Stimulated activated CD8-positive, alpha-beta memory T cell treated with anti-CD3 and anti-CD28 coated beads, Interleukin-7, amount 100 ng/mL, for 4 hours (primary cell): ENCODE measurements at places on chromosomes 4 and X.

GRCh38 chrX:48520976-48521352 lies 644 bp upstream of the EBP start:
- DNase-seq, result no peak

DNA sequence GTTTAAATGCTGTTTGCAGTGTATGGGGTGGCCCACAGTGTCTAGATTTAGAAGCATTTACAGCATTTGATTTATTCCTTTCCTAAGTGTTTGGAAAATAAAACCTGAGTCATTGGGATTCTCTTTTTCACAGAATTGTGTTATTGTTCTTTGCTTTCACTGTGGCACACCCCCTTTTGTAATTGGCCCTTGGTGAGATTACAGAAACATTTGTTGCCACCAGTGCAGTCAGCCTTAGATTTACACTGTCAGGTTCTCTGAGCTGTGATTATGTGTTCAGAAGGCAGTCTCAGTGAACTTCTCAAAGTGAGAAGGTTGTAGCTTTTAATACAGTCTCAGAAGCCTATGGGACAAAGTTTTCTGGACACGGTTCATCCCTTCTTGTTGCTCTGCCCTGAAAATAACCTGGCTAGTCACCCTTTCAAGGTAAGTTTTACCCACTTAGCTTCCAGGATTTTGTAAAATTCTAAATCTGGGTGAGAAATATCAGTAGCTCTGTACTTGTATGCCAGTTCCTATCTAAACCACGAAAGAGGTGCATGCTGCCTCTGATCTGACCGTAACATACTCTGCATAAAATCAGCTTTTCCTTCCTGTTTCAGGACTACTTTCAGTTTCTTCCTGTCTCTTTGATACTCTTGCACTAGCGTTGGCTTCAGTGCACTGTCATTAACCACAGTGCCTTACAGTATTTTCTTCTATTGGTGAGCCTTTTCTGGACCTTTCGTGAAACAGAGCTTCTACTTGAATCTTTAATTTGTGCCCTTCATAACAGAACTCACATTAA lies 12.6 kb downstream of the RUFY3 start:
- DNase-seq, result no peak

- DNase-seq, result no peak
Observed at GRCh38 chr4:78704981-78705683, 71.0 kb upstream of the BMP2K start.

- no peak for DNase-seq
Observed at GRCh38 chr4:81828991-81829390, 357.3 kb upstream of the RASGEF1B start.

DNA sequence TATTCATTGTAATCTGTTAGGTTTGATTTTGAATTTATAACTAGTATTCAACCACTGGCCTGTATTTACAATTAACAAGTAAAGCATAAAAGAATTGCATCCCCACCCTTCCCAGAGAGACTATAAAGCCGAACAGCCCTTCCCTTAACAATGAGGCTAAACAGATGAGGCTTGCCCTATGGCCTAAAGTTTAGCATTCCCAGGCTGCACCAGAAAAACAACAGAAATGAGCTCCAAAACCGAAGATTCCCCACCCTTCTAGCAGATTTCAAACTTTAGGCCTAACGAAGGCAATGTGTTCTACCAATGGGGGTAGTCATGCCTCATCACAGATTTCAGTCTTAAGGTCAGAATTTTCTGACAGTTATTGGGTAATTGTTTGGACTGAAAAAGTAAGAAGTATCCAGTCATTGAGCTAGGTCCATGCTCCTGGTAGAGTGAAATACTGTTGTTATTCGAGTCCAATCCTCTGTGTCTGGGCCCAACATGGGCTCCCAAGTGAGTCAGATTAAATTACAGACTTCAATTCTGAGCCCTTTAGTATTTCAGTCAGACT lies 197.6 kb downstream of the ANTXR2 start:
- DNase-seq, result no peak

DNA sequence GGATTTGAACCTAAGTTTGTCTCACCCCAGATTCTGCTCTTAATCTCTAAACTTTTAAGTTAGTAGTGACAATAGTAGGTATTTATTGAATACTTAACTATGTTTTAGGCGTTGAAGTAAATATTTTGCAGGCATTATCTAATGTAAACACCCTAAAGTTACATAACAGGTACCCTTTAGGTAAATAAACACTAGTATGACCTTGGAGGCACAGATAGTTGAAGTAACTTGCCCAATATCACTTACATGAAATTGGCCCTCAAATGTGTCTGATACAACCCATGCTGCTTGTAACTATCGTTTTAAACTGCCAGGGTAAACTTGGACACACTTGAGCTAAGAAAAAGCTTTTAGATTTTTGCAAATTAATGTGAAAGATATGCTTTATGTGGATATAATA lies 3.0 kb downstream of the HPRT1 start:
- no peak for DNase-seq

DNA sequence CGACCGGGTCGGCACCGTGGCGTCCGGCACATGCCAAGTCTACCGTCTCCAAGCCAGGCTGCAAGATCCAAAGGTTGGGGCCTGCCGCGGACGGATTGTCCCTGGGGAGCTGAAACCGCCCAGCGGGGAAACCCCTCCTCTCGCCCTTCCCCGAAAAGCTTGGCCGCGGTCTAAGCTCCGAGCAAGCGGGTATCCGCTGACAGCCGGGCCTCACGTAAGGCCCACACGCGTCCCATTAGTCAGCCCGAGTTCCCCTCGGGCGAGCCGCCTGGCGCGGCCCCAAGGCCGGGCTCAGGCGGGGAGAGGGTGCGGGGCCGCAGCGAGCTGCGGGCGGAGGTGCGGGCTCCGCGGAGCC lies 6.8 kb upstream of the BCOR start:
- DNase-seq, result no peak

DNA sequence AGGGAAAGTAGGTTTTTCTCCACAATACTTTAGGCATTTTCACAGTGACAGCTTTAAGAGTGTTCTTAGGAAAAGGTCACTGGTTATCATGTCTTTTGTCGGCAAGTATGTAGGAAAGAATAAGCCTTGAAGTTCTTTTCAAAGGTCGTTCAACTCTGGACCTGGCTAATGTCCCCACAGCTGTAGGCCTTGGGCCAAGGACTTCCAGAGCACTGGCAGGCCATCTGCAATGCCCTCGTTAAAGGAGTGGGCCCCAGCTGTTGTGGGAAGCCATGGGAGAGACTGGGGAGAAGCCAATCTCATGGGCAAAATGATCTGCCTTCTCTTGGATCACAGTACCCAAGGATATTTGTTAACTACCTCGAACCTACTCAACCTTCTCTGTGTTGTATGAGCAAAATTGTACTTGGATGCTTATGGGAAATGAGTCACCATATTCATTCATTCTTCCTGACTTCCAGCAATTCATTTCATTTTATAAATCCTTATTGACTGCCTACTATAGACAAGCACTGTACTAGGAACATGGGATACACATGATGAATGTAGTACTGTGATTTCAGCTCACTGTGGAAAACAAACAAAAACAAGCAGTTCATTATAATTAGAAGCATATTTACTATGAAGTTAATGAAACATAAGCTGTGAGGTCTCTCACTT lies 141.1 kb upstream of the KIT start:
- no peak for DNase-seq

DNA sequence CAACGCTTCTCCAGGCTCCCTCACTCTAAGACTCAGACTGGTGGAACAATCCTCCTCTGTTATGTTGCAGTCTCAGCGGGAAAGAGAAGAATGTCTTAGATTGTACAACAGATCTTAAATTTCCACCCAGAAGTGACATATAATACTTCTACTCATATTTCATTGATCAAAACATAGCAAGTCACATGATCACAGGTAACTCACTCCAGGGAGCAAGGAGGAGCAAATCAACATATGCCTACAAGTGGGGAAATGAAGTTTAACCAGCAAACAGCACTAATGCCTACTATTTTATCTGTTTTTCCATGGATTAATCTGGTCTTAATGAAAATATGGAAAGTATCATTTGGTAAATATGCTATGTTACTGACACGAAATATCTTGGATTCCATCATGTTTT lies 819.8 kb downstream of the CCSER1 start:
- DNase-seq, result no peak

- no peak for DNase-seq
Observed at GRCh38 chrX:44480591-44480990, 62.1 kb downstream of the FUNDC1 start.

DNA sequence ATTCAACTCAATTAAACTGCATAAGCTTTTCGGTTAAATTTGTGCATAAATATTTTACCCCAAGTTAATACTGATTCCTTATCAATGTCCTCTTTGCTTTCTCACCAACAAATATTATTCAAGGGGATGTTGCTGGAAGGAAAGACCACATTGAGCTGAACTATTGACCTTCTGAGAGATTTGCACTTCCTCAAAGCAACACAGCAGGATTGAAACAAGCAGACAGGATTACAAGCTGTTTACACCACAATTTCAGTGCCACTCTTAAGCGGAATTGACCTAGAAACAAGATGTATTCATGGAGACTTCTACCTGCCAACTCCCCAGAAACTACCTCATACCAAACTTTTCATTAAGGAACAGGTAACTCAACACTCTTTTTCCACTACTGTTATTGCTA lies 96.5 kb upstream of the DUSP21 start:
- DNase-seq, result no peak
